Bone marrow (tissue), 2 donors: ENCODE measurements at places on chromosomes 1 and 21.

DNA sequence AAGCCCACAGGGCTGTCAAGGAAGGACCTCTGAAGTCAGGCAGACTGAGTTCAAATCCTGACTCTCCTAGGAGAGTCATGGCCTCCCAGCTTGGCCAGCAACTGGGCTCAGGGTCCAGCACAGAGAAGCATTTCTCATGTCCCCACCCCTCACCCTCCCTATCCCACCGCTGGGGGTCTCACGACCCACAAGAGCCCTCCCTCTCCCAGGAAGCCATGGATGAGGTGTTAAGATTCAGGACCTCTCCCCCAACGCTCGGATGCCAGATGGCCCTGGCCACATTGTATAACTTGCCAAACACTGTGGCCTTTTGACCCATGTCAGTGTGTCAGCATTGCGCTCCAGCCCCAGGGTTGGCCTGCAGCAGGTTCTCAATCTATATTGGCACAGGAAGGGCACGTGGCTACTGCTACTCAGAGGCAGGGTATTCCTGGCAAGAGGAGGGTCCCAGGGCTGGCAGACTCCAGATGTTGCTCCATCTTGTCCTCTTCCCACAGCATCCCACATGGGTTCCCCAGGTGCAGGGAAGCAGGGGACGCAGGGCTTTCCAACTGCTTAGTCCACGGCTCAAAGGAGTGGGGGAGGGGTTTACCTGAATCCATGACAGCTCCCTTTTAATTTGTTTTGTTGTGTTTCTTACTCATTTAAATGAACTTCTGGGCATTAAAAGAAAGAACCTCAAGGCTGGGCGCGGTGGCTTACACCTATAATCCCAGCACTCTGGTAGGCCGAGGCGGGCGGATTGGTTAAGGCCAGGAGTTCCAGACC, 10.5 kb downstream of the SLC2A1 start:
- DNase-seq: no peak

GRCh38 chr1:18322368-18323032, 158.2 kb upstream of the KLHDC7A start:
- DNase-seq: no peak

DNA sequence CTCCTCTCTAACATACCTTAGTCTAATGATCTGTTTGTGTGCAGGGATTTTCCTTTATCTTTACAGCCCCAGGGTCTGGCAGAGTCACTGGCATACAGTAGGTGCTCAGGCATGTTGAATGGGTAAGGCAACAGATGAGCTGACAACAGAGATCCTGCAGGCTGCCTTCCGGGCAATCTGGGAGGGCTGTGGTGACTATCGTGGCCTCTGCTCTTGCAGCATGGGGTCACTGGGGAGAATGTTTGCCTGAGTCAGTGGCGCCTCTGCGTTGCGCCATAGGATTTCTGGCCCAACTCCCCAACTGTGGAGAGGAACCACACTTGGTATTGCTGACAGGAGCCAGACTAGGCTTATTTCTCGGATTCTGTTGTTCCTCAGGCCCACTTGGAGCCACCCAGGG, 93.8 kb downstream of the LAMC2 start:
- peak; percentile 13 for DNase-seq

DNA sequence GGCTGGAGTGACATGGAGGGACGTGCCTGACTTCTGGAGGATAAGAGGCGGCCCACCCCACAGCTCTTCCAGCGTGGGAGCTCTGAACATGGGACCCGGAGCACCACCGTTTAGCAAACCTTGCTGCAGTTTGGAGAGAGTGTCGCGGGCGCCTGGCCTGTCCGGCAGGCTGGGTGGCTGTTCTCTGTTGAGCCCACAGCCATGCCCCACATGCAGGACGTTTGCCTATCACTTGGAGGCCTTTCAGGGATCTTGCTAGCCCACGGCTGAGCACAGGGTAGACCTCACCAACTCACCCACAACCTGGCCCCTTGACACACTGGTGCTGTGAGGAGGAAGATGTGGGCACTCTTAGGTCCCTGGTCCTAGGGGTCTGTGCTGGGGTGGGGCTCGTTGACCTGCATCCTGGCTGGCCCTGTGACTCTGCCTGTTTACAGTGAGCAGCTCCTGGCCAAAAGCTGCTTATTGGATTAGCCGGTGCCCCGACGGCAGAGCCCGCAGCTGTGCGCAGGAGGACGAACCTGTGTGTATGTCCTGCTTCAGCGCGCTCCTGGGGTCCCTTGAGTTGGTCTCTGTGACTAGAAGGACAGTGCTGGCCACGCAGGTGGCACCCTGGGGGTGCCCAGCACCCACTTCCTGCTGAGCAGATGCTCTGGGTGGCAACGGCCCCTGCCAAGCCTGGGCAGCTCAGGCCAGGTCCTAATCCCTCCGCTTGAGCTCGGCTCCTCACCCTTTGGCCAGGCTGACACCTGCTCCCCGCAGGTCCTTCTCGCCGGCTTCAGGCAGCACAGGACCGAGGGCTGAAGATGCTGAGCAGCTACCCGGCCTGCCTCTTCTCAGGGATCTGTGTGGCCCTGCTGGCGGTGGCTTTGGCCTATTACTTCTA, 72.4 kb upstream of the TRAPPC10 start:
- DNase-seq: no peak

GRCh38 chr1:228372183-228373003, 34.2 kb downstream of the TRIM11 start:
- no peak for DNase-seq

- DNase-seq: no peak
Observed at GRCh38 chr1:177959811-177960515, 9.9 kb downstream of the SEC16B start.
